T-helper 1 cell (primary cell): ENCODE measurements at places on chromosomes 1 and 21.

- DNase-seq = no peak
These were observed 42.9 kb upstream of the TDRD10 start for GRCh38 chr1:154459080-154459479.

DNA sequence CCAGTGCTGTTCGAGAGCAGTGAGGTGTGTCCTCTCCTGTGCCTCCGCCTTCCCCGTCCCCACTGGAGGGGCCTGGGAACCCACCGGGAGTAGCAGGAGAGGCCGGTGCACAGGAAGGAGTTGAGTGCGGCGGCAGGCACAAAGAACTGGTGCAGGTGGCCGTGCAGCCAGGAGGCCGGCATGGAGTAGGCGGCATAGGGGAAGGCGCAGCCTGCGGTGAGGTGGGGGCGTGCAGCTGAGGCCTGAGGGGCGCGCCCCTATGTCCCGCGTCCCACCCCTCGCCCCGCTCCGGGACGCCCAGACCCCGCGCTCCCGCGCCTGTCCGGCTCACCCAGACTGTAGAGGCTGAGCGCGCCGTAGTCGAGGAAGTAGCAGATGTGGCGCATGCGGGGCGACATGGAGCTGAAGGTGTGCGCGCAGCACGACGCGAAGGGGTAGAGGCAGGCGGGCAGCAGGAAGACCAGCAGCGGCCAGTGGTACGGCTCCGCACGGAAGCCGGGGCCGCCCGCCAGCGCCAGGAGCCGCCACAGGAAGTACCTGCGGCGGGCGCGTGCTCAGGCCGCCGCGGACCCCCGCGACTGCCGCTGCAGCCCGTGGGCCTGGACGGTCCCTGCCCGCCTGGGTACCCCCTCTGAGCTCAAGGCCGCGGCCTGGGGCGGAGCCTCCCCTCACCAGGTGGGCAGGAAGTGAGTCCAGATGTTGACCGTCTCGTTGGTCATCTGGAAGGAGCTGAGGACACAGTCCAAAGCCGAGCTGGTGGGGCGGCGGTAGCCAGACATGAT, 2.2 kb downstream of the PAQR6 start:
- no peak for DNase-seq

GRCh38 chr1:25999041-25999800, 1.4 kb upstream of the PAFAH2 start:
- DNase-seq = no peak

GRCh38 chr1:113278371-113278770, 111.9 kb upstream of the MAGI3 start:
- DNase-seq = no peak

GRCh38 chr1:71041806-71042205, 5.8 kb downstream of the PTGER3 start:
- no peak for DNase-seq

DNA sequence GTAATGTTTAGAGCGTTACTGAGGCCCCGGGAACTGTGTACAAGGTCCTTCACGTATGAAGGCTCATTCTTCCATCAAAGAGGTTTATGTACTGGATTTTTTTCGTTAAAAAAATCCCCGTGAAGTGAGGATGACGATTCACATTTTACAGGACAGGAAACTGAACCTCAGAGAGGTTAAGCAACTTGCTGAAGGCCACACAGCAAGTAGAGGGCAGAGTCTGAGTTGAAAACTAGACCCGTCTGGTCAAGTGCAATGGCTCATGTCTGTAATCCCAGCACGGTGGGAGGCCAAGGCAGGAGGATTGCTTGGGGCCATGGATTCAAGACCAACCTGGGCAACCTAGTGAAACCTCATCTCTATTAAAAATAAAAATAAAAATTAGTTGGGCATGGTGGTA, 140.2 kb downstream of the KAZN start:
- no peak for DNase-seq

GRCh38 chr1:16145030-16145661, 10.7 kb downstream of the EPHA2 start:
- DNase-seq = no peak

DNA sequence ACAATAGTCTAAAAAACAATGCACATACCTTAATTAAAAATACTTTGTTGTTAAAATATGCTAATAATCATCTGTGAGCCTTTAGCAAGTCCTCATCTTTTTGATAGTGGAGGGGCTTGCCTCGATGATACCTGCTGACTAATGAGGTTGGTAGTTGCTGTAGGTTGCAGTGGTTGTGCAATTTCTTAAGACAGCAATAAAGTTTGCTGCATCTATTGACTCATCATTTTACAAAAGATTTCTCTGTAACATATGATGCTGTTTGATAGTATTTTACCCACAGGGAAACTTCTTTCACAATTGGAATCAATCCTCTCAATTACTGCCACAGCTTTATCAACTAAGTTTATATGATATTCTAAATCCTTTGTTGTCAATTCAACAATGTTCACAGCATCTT, 7.6 kb downstream of the C1orf87 start:
- no peak for DNase-seq

DNA sequence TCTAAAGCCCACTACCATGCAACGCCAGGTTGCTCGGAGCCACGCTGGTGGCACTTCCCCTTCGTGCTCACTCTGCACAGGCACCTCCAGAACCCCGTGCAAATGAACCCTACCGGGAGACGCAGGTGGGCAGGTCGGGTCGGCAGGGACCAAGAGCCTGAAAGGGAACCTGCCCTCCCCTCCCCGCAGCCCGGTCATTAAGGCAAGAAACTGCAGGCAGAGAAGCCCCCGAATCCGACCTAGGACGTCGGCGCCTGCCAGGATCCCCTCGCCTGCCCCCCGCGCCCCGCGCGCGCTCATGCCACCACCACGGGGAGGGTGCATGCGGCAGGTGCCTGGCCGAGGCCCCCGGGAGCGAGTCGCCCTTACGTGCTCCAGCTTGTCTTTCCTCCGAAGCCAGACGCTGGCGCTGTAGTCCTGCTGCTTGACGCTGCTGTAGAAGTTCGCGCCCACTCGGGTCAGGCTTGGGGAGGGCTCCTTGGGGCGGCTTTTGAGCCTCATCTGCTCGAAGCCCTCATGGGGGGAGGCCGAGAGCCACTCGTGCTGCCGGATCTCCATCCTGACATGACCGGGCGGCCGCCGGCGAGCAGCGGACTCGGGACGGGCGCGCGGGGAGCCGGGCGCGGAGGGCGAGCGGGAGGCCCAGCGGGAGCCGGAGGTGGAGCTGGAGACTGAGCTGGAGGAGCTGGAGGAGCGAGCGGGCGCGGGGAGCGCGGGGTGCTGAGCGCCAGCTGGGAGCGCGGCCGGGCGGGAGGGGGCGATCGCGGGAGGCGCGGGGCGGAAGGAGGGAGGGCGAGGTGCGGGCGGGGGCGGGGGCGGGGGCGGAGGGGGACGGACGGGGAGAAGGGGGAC, 552 bp downstream of the PLD5 start:
- DNase-seq = no peak

DNA sequence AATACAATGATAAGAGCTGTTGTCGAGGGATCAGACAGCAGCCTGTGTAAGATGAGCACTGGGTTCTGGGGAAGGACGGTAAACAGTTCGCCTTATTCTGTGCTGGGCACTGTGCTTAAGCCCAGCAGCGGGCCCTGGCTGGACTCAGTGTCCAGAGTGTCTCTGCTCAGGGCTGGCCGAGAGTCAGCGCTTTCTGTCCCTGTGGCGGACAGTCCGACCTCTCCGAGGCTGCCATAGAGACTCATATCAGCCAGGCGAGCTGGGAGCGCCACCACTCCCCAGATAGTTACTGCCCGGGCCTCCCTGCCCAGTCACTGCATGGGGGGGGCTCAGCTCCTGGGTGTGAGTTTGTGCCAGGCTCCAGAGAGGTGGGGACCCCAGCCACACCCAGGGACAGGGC, 14.7 kb upstream of the NPHP4 start:
- DNase-seq = peak; percentile 1

DNA sequence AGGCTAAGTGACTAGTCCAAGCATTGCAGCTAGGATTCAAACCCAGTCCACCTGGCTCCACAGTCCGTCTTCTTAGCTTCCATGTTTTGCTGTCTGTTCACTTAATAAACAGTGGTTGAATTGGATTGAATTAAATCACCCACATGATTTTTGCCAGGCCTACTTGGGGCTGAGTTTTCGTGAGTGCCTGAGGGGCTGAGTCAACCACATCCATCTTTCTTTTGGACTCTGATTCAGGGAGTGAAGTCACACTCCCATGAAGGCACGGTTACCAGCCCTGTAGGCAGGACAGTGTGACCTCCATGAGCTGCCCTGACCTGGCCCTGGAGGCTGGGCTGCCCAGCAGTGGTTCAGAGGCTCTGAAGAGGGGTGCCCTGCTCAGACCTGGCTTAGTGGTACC, 123.7 kb downstream of the ACTL8 start:
- no peak for DNase-seq

DNA sequence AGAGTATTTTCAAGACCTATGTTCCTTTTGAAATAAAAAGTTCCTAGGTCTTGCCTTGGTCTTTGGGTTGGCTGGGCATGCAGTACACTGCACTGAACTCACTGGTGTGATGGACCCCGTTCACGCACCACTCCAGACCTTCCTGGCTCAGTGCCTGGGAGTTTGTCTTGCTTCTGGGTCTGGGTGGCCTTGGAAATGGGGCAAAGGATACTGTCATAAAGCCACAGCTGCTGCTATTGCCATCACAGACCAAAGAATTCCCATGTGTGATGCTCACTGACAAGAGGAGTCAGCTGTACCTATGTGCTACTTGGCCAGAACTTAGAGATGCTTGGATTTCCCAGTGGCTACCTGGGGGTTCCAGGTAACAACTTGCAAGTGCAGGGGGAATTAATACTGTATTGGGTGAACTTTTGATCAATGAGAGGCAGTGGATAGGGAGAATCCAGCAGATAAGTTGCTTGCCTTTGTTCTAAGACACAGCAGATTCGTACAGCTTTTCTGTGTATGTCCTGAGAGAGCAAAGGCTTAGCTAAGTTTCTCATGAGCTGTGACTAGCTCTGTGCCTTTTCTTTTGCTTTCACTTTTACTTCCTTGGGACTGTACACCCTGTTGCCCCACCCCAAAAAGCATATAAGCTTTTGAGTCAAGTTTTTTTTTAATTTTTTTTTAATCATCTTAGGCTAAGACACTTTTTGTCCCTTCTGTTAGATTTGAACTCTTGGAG, 115.3 kb downstream of the RUNX1 start:
- DNase-seq = no peak

- no peak for DNase-seq
These were observed 50.9 kb upstream of the NR5A2 start for GRCh38 chr1:199976496-199977144.

DNA sequence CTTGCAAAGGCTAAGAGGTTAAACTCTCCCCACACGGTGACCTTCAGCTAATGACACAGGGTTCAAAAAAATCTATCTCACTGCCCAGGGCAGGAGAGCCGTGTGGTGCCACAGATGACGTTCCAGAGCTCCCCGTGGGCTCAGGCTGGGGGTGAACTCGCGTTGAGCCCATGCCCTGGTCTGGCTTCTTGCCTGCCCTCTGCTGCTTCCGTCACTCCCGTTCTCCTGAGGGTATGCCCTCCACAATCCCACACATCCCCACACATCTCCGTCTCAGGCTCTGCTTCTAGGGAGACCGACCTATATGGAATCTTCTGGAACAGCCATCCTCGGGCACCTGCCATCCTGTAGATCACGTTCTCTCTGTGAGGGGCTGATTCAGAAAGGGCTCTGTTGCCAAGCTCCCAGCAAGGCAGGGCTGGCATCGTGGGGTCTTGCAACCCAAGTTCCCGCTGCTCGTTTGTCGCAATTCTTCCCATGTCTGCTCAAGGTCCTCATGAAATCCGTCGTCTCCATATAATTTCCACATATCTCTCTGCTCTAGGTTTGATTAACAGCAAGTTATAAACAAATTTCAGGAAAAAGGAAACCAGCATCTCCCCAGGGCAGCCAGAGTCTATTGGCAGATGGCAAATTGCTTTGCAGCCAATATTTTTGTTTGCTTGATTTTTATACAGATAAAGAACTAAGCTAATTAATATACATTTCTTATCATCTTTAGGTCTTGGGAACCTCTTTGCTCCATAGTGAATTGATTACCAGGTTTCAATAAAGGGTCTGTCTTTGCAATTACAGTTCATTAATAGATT, 278.2 kb downstream of the PTPRU start:
- no peak for DNase-seq

GRCh38 chr1:11070876-11071275, 11.1 kb upstream of the SRM start:
- DNase-seq = no peak

DNA sequence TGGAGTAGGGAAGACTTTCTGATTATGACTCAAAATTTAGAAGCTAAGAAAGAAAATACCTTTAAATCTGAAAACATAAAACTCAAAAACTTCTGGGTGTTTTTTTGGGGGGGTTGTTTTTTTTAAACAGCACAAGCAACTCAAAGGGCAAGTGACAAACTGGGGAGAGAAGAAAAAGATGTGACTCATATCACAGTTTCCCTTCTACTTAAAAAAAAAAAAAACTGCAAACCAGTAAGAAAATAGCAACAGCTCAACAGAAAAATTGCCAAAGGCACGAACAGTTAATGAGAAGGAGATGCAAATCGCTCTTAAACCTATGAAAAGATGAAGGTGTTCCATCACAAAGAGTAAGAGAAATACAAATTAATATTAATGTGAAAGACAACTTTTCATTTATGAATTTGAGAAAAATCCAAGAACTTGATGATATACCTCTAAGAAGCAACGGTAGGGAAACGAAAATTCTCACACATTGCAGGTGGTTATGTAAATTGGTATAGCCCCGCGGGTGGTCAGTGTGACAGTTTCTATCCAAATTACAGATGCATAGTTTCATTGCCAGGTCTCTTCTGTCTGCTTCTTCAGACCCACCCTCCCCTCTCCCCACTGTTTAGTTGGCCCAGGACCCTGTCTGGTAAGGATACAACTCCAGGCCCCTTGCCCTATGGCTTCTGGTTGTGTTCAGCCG, 9.0 kb downstream of the IFNAR2 start:
- DNase-seq = no peak

GRCh38 chr1:101154547-101154946, 82.3 kb upstream of the S1PR1 start:
- no peak for DNase-seq

GRCh38 chr1:82564333-82564732, 763.6 kb downstream of the ADGRL2 start:
- no peak for DNase-seq

GRCh38 chr1:57254022-57254421, 169.8 kb downstream of the DAB1 start:
- DNase-seq = no peak

DNA sequence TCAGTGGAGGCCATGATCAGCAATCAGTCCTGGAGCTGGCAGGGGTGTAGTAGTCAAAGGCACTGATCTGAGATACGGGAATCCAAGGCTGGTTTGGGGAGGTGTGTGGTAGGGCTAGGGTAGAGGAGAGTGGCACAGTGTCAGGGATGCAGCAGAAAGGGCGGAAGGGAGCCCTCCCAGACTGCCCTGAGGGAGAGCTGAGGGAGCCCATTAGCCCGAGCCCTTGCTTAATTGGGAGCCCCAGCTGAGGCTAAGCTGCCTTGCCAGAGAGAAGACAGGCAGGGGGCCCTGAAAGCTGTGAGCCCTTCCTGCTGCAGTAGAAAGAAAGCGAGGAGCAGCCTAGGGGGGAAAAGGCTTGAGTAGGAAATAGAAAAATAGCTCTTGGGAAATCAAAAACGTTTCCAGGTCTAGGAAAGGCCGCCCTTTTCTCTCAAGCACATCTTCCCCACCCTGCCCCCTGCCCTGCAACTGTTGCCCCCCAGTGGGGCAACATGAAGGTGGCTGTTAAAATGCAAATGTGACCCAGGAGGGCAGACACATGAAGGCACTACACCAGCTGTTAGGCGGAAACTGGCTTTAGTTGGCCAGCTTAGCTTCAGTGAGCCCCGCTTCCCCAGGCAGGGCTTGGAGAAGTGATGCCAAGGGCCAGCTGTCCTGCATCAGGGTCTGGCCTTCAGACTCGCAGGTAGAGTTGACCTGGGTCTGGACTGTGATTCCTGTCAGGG, 106.2 kb downstream of the UCK2 start:
- DNase-seq = no peak
